ENCODE measurements at places on chromosomes 11 and 22. TPM values are rescaled to one million over a fixed set of nuclear protein-coding genes. Genes with fewer than 3 reads are reported as not detected.

The NRGN gene
- not detected for total RNA-seq

The USH1C gene
- total RNA-seq, result not detected

The GGTLC2 gene
- total RNA-seq, result not detected

The GRM5 gene
- total RNA-seq, result not detected
